ENCODE measurements at places on chromosomes 5 and 9.

DNA sequence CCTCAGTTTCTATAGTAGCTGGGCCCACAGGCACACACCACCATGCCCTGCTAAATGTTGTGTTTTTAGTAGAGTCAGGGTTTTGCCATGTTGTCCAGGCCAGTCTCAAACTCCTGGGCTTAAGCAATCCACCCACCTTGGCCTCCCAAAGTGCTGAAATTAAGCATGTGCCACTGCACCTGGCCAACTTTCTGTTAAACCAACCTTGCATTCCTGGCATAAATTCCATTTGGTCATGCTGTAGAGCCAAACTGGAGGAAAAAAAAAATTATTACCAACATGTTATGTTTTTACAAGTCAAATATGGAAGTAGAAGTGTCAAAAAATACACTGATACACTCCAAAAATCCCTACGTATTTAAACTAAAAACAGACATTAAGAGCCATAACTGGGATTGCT, 54.1 kb downstream of the ERMP1 start:
- DNase-seq, result no peak

DNA sequence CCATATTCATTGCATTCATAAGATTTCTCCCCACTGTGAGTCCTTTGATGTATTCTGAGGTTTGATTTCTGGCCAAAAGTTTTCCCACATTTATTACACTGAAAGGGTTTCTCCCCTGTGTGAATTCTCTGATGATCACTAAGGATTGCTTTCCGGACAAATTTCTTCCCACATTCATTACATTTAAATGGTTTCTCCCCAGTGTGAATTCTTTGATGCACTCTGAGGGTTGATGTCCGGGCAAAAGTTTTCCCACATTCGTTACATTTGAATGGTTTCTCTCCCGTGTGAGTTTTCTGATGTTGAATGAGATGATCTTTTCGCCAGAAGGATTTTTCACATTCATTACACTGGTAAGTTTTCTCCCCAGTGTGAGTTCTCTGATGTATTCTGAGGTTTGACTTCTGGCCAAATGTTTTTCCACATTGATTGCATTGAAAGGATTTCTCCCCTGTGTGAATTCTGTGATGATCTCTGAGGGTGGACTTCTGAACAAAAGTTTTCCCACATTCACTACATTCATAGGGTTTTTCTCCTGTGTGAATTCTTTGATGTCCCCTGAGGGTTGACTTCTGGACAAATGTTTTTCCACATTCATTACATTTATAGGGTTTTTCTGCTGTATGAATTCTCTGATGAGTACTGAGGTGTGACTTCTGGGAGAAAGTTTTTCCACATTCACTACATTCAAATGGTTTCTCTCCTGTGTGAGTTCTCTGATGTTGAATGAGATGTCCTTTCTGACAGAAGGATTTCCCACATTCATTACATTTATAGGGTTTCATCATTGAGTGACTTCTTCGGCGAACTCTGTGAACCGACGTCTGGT, 18.8 kb downstream of the ZNF510 start:
- DNase-seq, result no peak

DNA sequence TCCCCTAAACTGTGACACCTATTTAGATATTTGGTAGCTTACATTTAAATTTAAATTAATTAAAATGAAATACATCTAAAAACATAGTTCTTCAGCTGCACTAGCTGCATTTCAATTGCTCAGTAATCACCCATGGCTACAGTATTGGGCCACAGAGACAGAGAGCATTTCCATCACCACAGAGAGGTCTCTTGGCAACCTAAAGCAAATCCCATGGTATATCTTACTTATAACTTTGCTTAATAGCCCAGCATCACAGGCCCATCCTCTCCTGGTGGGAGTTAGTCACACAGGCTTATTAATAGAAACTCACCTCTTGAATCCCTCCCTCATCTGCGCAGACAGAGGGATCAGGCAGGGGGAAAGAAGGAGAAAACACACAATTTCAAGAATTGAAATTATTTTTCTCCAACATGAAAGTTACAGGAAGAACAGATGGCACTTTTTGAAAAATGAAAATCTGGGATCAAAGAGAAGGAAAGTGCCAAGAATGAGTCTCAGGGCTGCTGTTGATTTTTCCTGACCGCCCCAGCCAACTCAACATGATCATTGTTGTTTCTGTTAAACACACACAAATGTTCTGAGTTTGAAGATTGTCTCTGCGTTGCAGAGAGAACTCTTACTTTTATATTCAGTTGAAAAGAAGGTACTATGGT, 144.6 kb downstream of the CMYA5 start:
- no peak for DNase-seq

DNA sequence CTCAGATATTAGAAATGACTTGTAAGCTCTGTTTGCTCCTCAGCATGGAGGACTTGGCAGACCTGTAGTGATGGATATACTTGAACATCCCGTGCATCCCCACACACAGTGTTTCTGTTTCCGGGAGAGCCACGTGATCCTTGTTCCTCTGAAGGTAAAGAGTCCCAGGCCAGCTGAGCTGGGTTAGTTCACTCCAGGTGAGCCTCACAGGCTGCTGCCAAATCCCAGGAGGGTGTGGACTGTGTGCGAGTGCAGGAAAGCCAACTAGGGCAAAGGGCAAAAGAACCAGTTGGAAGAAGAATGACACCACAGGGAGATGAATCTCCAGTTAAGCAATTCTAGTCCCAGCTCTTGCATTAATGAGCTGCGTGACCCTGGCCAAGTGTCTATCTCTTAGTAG, 10.4 kb upstream of the TOMM5 start:
- no peak for DNase-seq

GRCh38 chr9:14907360-14907685, 2.9 kb downstream of the FREM1 start:
- DNase-seq, result no peak

DNA sequence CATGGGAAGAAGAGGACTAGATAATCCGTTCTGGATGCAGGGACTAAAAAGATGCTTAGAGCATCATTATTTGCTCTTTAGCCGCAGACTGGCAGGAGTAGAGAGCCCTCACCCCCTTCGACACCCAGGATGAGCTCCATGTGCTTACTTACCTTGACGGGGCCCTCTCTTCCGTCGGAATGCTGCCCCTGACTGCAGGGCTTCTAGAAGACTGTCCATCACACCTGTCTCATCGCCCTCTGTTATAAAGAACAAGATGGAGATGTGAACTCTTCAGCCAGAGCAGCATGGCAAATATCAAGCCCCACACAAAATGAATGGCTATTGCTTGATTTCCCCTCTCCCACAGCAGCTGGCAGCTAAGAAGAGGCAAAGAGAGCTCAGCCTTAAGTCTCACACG, 35.1 kb downstream of the PCDHGC5 start:
- no peak for DNase-seq

DNA sequence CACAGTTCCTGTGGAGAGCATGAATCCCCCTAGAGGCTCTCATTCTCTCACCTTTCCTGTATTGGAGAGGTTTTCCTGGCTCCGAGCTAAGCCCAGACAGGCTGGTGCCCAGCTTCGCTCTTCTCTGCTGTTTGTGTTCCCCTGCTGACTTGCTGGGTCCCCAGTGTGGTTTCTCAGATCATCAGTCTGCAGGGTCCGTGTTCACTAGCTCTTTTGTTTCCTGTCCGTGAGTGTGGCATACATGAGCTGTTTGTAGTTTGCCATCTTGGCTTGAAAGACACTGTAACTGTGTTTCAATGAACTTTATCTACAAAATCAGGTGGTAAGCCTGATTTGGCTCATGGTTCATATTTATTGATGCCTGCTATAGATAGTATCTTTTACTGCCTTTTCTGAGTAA, 23.8 kb downstream of the LOX start:
- DNase-seq, result no peak

DNA sequence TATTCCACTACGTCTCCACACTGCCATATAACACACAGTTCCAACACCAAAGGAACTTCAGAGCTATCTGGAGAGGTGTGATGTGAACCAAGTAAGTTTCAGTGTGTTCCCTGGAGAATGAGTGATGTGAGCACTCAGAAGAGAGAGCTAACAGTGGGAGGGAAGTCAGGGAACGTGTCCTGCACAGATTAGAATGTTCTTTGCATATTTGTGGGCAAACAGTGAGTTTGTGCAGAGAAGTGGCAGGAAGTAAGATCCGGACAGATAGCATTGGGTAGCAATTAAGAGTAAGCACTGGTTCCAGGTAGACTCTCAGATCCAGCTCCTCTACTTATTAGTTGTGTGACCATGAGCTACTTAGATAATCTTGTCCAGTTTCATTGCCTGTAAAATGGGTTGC, 206.4 kb downstream of the PDZD2 start:
- DNase-seq, result no peak

- DNase-seq, result no peak
Observed at GRCh38 chr9:136093346-136093986, 1.6 kb downstream of the NACC2 start.

DNA sequence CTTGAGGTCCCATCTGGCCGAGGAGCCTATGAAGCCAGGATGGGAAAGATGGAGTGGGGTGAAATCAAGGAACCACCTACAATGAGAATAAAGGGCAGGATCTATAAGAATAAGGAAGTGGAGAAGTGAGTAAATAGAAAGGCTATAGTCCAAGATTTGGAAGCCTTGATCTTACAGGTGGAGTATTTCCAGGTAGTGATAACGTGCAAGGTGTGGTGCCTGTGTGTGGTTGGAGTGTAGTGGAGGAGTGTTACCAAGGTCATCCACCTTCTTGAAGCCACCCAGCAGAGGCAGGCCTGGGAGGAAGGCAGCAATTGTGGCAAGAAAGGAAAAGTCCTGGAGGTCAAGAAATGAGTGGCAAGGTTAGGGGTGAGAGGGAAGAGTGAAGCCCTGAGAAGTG, 72.9 kb downstream of the IQGAP2 start:
- no peak for DNase-seq

DNA sequence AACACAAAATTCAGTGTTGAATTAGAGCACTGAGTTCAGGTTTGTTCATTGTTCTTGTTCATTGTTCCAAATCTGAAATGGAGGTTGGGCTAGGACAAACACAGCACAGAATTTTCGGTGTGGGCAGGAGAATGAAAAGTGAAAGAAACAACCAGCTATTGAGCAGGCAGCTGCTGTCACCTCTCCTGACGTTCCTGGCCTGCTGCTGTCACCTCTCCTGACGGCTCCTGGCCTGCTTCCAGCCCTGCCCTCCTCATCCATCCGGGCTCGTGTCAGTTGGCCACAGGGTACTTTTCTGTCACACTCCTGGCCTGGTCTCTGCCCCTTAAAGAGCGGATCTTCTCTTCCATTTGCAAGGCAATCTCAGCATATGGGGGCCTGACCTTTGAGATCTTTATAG, 45.2 kb upstream of the CKMT2 start:
- DNase-seq, result no peak

GRCh38 chr5:174182111-174182510, 136.6 kb downstream of the NSG2 start:
- DNase-seq, result no peak

- no peak for DNase-seq
Observed at GRCh38 chr9:33809506-33809905, 7.5 kb upstream of the UBE2R2 start.

GRCh38 chr9:136964171-136964689, 12.2 kb downstream of the LCN12 start:
- DNase-seq, result no peak

- no peak for DNase-seq
Observed at GRCh38 chr9:71191708-71192107, 70.3 kb upstream of the TRPM3 start.

GRCh38 chr9:98564714-98565113, 144.0 kb downstream of the GABBR2 start:
- no peak for DNase-seq

- no peak for DNase-seq
Observed at GRCh38 chr9:134827993-134828392, 52.6 kb upstream of the FCN2 start.

GRCh38 chr5:111348661-111349329, 124.6 kb downstream of the CAMK4 start:
- DNase-seq, result no peak

GRCh38 chr5:1881098-1881572, 1.6 kb downstream of the IRX4 start:
- no peak for DNase-seq

DNA sequence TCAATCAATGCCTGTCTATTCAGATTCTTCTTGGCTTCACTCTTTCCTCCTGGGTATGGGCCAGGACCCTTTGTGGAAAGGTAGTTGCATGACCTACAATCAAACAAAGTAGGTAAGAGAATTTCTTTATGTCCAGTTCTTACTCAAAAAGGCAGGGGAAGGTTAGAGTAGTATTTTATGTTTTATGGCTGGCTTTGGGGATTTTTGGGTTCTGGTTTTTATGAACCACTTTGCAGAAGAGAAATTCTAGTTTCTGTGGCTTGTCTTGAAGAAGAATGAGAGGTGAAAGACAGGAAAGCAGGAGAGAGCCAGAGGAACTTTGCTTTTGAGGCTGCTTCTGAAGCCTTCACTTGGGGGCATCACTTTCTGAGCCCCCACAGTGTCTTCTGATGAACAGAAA, 14.7 kb upstream of the CRHBP start:
- no peak for DNase-seq

DNA sequence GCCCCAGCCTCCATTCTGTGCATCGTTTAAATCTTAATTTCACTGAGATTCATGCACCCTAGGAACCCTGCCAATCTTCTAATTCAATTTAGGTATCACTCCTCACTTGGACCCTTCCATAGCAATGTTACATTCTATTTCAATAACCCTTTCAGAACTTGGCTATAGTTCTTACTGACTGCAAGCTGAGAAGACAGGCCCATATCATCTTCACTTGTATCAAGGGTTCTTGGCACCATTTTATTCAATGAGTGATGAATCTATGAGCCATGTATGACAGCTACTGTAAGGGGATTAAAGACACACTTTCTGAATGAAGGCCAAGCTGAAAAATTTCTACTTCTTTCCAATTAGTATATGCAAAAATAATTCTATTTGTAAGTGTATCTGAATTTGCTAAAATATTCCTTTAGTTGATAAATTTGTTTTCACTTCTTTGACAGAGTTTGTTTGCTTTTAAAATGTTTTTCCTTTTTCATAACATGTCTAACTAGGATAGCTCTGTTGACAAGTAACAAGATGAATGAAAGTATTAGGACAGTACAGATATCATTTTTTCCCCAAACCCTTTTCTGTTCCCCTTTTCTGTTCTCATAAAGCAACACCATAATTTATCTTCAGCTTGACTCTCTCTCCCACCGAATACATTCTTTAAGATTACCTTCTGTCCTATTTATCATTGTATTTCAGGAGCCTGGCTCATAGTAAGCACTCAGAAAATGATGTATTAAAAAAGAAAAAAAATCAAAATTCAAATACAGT, 9.6 kb downstream of the ITGA2 start:
- no peak for DNase-seq

GRCh38 chr9:79581794-79582193, 10.0 kb downstream of the TLE4 start:
- DNase-seq, result no peak

- DNase-seq, result no peak
Observed at GRCh38 chr5:180330810-180331646, 22.1 kb downstream of the GFPT2 start.

GRCh38 chr9:126528111-126528510, 85.6 kb upstream of the LMX1B start:
- no peak for DNase-seq

- DNase-seq, result no peak
Observed at GRCh38 chr5:90136952-90137528, 272.5 kb downstream of the CETN3 start.

Data from progenitor cell of endocrine pancreas (in vitro differentiated cells).